HFF-Myc (cell line): ENCODE measurements at places on chromosomes 5 and 9.

GRCh38 chr5:602466-603035 is 9.6 kb upstream of the CEP72 start:
- no peak for DNase-seq

DNA sequence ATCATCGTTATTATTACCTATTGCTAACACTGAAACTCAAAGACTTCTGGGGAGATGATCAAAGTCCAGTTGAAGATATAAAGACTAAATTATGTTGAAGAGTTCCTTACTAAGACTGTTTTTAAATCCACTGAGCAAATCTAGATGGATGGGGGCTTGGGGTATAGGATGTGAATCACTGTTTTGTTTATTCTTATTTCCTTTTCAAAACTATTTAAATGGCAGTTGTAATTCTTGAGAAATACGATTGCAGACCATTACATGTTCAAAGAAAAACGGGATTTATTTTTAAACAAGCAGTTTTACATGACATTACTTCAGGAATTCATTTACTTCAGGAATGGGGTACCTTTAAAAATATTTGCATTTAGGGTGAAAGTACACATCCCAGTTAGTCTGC is 4.3 kb downstream of the RASGRF2 start:
- no peak for DNase-seq

GRCh38 chr5:173915310-173916014 is 27.3 kb downstream of the CPEB4 start:
- no peak for DNase-seq

- DNase-seq, result no peak
Observed at GRCh38 chr9:79477955-79478771, 93.6 kb upstream of the TLE4 start.

- no peak for DNase-seq
Observed at GRCh38 chr5:1177826-1178528, 23.4 kb upstream of the SLC6A19 start.

- DNase-seq, result no peak
Observed at GRCh38 chr5:45037927-45038326, 229.2 kb downstream of the MRPS30 start.

- DNase-seq, result no peak
Observed at GRCh38 chr5:53161876-53162275, 52.3 kb upstream of the MOCS2 start.

DNA sequence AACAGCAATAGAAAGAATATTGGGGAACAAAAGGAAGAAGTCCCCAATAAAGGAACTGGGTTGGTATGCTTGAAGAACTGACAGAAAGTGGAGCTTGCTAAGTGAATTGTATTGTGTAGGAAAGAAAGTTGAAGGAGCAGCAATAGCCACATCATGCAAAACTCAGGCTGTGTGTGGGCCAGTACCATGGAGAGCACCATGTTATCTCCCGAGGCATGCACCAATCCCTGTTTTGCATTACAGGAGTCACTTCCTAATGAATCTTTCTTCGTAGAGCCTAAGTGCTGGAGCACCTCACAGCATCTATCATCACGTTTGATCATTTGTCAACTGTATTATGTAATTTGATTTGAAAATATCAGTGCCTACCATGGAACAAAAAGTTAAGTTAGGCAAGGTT is 137.7 kb upstream of the NMUR2 start:
- DNase-seq, result no peak

- no peak for DNase-seq
Observed at GRCh38 chr9:106954558-106954957, 91.6 kb downstream of the ZNF462 start.

- no peak for DNase-seq
Observed at GRCh38 chr9:23907343-23907742, 81.3 kb upstream of the ELAVL2 start.

GRCh38 chr5:157047898-157048297 is 11.0 kb downstream of the HAVCR1 start:
- no peak for DNase-seq

DNA sequence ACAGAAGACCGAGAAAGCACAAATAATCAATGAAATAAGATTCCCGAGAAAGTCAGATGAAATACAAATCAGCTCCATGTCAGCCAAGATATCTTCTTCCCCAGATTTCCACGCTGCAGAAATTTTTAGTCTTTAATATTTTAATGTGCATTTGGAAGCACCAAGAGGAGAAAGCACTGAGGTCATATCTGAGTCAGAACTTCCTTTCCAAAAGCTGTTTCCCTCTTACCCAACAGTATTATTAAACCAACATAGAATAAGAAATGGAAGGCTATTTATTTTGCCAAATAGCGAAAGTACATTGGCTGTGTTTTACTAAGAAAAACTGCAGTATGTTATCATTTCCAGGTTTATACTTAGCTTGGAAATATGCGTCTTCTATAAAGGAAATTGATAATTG is 772.1 kb upstream of the CDH9 start:
- no peak for DNase-seq

GRCh38 chr5:59326596-59326995 is 566.9 kb downstream of the PDE4D start:
- DNase-seq, result no peak

DNA sequence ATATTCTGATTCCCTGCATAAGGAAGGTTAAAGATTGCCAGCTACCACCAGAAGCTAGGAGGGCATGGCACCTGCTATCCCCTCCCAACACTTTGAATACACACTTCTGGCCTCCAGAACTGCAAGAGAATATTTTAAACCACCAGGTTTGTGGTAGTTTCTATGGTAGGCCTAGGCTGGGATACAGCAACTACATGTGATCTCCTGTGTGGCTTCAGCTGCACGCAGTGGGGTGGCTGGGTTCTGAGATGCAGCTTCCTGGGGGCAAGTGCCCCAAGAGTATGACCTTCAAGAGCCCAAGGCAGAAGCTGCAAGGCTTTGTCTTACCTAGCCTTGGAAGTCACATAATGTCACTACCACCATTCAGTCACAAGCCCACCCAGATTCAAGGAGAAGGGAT is 39.6 kb downstream of the GCNT4 start:
- no peak for DNase-seq

GRCh38 chr9:83066771-83067170 is 3.8 kb upstream of the RASEF start:
- peak; percentile 74 for DNase-seq

- no peak for DNase-seq
Observed at GRCh38 chr5:140112685-140113179, 1.2 kb upstream of the PURA start.

DNA sequence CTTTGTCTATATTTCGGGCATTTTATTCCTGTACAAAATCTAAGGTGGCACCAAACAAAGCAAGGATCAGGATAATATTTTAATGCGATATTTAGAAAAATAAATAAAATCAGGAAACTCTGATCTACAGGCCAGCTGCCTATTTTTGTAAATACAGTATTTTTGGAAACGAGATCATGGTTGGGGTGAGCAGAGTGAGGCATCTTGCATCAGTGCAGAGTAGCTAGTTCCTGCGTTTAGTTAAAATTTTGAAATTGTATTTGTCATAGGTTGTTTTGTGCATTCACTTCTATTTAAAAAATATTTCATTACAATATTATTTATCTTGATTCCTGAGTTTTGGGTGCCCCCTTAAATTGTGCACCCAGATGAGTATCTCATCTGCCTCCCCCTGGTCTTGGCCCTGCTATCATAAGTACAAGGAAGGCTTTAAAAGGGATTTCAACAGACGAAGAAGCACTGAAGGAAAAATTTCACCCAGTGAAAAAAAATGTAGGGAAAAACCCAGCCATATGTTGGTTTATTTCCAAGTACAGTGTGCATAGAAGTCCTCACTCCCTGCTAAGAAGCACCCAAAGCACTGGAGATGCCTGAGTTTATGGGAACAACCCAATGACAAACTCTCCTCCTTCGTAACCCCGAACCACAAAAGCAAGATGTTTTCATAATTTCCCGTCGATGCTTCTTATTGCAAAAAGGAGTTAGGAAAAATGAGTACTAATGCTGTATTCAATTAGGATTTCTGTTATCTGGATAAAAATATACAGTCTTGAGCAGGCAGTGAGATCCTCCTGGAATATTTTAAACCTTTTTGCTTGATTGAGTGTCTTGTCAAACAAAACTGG is 304.7 kb upstream of the CLINT1 start:
- DNase-seq, result no peak

- DNase-seq, result no peak
Observed at GRCh38 chr5:56088967-56089829, 94.4 kb upstream of the IL6ST start.

DNA sequence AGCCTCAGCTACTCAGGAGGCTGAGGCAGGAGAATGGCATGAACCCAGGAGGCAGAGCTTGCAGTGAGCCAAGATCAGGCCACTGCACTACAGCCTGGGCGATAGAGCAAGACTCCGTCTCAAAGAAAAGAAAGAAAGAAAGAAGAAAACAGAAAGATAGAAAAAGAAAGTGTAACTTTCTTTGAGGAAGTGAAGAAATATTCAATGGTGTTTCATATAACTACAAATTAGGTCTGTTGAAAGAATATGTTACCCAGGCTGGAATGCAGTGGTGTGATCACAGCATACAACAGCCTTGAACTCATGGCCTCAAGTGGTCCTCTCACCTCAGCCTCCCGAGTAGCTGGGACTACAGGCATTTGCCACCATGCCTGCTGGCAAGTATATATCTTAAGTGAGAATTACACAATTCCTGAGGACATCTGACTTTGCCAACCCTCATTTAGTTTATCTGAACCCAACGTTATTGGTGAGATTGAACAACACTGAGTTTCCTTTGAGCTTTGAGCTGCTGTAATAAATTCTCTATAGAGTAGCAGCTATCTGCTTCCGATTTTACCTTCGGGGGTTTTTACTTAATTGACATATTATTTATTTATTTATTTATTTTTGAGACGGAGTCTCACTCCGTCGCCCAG is 2.0 kb upstream of the FAF2 start:
- DNase-seq, result no peak

DNA sequence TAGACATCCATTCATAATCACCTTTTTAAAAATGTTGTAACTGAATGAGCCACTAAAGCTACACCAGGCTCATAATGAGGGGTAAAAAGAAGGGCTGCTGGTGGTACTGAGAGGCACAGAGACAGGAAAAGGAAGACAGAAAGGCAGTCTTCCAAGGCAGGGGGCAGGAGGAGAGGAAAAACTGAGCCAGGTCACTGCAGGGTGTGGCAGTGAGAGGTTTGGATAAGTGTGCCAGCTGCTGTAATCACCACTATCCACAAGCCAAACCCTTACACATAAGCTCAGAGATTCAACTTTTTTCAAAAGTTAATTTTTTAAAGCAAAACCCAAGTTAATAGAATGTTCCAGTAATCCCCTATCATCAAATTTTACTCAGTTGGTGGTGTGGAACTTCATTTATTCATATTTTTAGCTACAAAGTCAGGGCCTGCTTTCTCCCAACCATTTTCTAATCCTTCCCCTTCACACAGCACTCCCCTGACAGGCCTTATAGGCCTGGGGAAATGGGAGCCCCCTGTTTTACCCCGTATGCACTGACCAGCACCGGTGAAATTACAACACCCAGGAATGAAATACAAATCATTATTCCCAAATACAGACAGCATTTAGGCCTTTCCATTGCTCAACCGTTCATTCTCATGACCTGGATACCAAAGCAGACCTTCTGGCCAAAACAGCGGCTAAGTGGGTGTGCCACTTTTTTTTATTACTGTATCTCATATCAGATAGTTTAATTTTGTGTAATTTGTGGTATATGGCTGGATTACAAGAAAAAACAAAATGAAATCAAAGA is 76.3 kb downstream of the EFNA5 start:
- no peak for DNase-seq

- no peak for DNase-seq
Observed at GRCh38 chr5:38831909-38832308, 13.9 kb upstream of the OSMR start.

GRCh38 chr5:74767579-74767913 is 497 bp downstream of the NSA2 start:
- DNase-seq, result no peak

GRCh38 chr9:113631871-113632665 is 168.5 kb downstream of the RGS3 start:
- DNase-seq, result no peak

DNA sequence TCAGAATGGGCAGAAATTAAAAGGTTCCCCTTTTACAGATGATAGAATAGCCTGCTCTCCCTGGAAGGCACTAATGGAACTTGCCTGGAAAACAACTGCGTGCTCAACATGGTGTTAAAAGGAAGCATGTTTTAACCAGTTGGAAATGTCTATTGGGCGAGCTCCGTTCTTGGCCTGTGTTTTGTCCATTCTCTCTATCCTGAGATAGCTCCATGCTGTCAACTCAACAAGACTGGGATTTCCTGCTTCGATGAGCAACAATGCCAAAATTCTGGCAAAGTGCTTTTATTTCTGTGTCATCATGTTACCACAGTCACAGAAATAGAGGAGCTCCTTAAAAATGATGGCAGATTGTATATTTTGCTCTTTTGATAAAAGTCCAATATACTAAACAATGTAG is 198.3 kb downstream of the PLK2 start:
- no peak for DNase-seq

DNA sequence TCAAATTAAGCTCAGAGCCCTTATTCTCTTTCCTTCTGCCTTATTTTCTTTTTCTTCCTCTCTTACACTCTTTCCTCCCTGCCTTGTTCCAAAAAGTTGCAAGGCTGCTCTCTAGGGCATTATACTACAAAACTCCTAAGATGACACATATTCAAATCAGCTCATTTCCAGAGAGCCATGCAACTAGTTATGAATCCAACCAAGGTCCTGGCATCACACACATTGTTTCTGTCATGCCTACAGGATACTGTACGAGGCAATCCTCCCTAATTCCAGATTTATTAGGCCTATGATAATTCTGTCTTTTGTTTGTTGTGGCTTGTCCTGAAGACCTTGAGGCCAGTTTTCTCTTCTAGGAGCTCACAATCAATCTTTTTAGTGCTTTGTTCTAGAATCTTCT is 87.0 kb upstream of the TBCA start:
- DNase-seq, result no peak

- DNase-seq, result no peak
Observed at GRCh38 chr9:87359264-87359663, 138.4 kb upstream of the DAPK1 start.

- DNase-seq, result no peak
Observed at GRCh38 chr5:6905423-6905822, 192.2 kb downstream of the TENT4A start.

GRCh38 chr5:135157421-135158313 is 123.6 kb upstream of the PITX1 start:
- no peak for DNase-seq

- DNase-seq, result no peak
Observed at GRCh38 chr5:53549792-53550191, 10.6 kb upstream of the NDUFS4 start.

DNA sequence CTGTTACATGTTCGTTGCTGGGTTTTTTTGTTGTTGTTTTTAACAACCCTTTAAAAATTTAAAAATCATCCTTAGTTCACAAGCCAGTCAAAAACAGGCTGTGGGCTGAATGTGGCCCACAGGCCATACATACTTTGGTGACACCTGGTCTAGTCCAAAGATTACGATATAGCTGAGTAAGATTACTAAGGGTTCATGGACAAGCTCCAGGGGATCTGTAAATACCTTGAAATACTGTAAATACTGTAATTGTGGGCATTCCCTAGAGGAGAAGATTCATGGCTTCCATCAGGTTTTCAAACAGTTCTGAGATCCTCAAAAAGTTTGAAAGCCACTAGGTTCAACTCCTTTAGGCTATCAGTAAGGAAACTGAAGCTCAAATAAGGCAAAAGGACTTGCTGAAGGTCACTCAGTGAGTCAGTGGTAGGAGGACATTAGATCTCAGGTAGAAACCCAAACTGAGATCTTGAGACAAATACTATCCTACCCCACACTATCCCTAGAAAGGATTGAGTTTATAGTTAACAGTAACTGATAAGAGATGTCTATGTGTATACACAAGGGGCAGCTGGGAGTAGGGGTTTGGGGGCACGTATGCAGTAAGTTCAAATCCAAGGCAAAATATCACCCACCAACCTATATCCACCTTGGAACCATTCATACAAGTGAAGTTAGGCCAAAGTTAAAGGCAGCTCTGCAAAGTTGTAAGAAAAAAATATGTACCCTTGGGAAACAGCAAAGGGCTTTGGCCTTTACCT is 17.8 kb downstream of the RAB14 start:
- DNase-seq, result no peak
